Cardiac muscle cell (in vitro differentiated cells and primary cell): ENCODE measurements at places on chromosomes 6 and 20.

- DNase-seq, result no peak
Observed at GRCh38 chr6:26031151-26031594, 56.1 kb upstream of the HFE start.

GRCh38 chr6:147156799-147157382, 47.3 kb upstream of the STXBP5 start:
- no peak for DNase-seq

GRCh38 chr20:24648919-24649318, 179.5 kb downstream of the SYNDIG1 start:
- no peak for DNase-seq

DNA sequence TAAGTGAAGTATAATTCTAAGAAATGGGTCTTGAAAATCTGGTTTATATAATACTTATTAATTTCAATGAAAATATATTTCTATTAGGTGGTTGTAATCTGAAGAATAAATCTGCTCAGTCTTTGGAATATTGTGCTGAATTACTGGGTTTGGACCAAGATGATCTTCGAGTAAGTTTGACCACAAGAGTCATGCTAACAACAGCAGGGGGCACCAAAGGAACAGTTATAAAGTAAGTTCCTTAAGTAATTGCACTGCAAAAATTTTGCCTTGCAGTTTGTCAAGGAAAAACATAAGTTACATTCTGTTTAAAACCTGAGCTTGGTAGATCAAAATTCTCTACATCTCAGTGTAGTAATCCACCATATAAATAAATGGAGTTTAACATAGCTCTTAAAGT, 106.0 kb downstream of the MYO6 start:
- peak; percentile 89 for DNase-seq

DNA sequence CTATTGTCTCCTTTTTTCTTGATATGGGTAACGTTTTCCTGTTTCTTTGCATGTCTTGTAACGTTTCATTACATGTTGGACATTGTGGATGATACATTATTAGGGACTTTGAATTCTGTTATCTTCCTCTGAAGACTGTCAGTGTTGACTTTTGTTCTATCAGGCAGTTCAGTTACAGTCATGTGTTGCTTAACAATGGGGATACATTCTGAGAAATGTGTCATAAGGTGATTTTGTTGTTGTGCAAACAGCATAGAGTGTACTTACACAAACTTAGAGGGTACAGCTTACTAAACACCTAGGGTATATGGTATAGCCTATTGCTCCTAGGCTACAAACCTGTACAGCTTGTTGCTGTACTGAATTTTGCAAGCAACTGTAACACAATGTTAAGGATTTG, 64.7 kb downstream of the AK9 start:
- no peak for DNase-seq

DNA sequence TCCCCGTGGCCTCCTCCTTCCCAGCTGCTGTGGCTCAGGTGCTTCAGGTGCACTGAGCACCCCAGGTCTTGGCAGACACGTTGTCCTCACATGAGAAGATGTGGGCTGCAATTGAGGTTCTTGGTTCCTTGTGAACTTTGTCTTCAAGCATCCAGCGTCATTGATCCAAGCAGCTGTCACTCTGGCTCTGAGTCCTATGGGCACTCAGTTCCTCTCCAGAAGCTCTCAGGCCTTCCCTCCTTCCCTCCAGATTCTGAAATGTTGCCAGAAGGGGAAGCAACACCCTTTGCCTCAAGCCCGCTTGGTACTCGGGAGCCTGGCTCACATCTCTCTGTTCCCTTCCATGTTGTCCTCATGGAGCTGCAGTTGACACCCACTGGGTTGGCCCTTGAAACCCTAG, 8.4 kb upstream of the MRGBP start:
- DNase-seq, result no peak

DNA sequence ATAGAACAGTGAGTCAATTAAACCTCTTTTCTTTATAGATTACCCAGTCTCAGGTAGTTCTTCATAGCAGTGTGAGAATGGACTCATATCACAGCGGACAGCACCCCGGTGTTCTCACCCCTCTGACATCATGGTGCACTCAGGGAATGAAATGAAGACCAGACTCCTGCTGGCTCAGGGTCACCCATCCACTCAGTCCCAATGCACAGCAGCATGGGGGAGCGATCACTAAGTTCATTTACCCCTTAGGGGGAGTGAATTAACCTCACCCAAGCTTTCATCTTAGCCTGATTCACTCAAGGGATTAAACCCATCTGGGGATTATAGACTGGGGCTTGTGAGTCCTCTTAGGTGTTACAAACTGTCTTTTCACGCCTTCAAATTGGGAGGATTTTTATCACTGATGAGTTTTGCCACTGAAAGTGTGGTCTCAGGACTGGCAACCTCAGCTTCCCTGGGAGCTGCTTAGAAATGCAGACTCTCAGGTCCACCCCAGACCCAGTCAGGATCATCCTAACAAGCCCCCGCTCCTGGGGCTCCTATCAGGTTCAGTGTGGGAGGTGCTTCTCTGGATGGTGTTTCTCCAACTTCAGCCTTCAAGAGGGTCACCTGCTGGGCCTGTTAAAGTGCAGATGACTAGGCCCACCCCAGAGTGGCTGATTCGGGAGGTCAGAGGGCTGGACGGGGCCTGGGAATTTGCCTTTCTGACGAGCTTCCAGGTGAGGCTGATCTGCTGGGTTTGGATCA, 44.3 kb upstream of the FRMD1 start:
- no peak for DNase-seq

GRCh38 chr6:37878150-37878710, 58.7 kb downstream of the ZFAND3 start:
- DNase-seq, result no peak

GRCh38 chr6:165580136-165580535, 82.9 kb downstream of the PDE10A start:
- peak; percentile 54 for DNase-seq

GRCh38 chr6:43444036-43444435, 11.3 kb downstream of the DLK2 start:
- no peak for DNase-seq

DNA sequence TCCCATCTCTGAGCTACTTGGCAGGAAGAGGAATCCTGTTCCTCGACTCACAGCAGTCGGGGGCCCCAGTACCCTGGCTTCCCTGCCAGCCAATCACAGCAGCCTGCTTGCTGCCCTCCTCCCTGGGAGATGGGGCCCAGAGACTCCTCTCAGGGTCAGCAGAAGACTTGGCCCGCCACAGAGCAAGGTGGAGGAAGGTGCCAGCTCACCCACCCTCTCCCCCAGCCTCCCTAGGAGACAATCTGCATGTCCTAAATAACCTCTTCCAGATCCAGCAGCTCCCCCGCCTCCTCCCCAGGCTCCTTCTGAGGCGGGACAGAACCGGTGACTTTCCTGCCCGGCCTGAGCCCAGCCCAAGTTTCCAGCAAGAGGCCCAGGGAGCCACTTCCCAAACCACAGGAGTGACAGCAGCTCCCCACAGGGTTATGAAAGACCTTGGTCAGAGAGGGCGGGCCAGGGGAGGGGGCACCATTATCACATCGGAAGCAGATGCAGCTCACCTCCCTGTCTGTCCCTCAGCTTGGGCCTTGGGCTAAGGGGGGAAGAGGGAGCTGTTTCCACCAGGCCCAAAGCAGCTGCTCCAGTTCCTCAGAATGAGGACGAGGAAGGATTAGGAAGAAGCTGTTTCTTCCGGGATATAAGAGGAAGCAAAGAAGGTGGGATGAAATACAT, 2.3 kb downstream of the CCND3 start:
- DNase-seq, result no peak

- DNase-seq, result no peak
Observed at GRCh38 chr20:15703171-15703911, 869.9 kb downstream of the KIF16B start.

DNA sequence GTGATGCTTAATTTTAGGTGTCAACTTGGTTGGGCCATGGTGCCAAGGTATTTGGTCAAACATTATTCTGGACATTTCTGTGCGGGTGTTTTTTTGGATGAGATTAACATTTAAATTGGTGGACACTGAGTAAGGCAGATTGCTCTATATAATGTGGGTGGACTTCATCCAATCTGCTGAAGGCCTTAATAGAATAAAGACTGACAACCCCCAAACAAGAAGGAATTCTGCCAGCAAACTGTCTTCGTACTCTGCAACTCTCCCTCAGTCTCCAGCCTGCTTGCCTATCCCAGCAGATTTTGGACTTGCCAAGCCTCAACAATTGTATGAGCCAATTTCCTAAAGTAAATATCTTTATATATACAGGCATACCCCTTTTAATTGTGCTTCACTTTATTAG, 850.1 kb downstream of the TBC1D32 start:
- DNase-seq, result no peak

- no peak for DNase-seq
Observed at GRCh38 chr6:125274935-125275334, 26.8 kb downstream of the HDDC2 start.

DNA sequence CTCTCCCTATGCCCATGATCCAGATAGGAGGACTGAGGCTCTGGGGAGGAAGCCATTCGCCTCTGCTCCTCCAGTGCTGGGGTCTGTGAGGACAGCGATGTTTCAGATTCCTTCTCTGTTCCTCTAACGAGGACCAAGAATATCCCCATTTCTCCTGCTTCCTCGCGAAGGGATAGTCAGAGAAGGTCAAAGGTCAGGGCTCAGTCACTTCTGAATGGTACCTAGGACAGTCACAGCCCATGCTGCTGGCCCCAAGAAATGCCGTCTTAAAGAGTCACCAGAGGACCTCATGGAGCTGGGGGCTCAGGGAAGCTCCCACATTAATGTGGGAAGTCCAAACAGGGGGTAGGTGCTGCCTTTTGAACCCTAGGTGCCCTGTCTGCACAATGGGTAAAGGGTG, 2.1 kb downstream of the FOXS1 start:
- no peak for DNase-seq

- DNase-seq, result no peak
Observed at GRCh38 chr20:23631981-23632710, 5.6 kb downstream of the CST3 start.

DNA sequence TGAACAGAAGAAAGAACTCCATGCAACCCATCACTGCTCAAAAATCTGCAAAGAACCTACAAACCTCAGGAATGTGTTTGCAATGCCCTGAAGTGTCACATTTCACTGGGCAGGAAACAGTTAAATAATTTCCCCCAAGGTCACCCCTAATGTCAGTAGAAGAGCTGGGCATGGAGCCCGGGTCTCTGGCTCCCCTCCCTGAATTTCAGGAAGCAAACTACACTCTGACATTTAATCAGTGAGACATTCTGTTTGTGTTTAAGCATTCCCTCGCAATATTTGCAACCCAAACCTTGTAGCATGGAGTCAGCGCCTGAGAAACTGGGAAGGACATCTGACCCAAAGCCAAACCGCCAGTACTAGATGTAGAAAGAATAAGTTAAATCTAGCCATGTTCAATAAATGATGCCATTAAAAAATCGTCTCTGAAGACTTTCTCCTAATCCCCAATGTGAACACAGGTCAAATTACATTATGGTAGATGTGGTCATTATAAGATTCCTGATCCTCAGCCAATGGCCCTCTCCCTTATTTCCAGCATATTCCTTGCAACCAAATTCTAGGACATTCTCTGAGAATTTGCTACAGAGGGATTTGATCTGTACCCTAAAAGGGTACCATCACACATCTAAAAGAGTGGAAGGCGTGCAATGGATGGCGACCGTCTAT, 91.2 kb upstream of the ADTRP start:
- peak; percentile 84 for DNase-seq
